ENCODE measurements at places on chromosomes 1 and 21.

DNA sequence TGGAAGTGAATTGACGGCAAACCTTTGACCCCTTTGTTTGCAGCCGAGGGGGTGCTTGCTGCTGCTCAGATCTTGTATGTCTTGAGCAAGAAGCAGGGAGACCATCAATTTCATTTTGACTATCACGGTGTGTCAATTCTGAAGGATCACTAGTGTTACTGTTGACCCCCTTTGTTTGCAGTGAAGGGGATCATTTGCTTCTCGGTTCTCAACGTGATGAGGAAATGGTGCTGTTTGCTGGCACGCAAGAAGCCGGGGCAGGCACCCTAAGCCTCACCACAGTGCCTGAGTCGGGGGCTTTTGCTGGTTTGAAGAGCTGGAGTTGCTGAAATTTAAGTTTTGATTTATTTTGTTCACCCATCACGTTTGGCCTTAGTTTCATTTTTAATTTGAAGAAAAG lies 7.5 kb downstream of the RBM15 start:
- no peak for DNase-seq

GRCh38 chr1:229905031-229905545 lies 161.9 kb upstream of the GALNT2 start:
- DNase-seq: no peak

DNA sequence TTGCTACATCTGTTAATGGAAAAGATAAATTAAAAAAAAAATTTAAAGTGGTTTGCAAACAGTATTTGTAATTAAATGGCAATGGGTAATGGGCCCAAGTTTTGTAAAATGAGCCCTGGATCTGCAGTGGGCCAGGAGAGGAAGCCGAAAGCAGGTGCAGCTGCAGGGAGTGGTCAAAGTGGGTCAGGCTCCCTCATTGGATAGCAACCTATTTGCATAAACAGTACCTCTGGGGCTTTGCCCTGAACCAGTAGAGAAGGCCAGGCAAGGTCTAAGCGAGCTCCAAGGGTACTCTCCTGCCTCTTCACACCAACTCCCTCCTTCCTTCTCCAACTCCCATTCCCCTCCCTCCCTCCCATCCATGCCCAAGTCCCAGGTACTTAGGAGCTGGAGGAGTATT lies 138.9 kb downstream of the HMGB4 start:
- DNase-seq: no peak

GRCh38 chr1:10252508-10252907 lies 42.1 kb downstream of the KIF1B start:
- DNase-seq: no peak

DNA sequence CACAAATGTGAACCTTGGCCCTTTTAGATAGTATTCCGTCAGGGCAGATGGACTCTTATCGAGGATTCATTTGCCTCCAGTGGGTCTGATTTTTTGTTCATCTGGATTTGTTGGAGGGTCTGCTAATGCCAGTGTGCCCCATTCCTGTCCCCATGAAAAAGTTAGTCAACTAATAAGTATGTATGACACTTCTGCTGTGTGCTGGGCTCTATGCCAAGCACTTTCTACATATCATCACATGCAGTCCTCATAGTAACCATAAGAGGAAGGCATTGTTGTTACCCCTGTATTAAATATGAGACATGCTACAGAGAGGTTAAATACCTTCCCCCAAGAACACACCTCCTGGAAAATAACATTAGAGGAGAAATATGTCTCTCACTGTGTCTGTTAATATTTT lies 46.6 kb upstream of the MAB21L3 start:
- no peak for DNase-seq

GRCh38 chr1:46682064-46682463 lies 10.4 kb downstream of the TEX38 start:
- DNase-seq: no peak

- DNase-seq: no peak
These were observed 8.7 kb downstream of the ZC3H12A start for GRCh38 chr1:37482796-37483744.

DNA sequence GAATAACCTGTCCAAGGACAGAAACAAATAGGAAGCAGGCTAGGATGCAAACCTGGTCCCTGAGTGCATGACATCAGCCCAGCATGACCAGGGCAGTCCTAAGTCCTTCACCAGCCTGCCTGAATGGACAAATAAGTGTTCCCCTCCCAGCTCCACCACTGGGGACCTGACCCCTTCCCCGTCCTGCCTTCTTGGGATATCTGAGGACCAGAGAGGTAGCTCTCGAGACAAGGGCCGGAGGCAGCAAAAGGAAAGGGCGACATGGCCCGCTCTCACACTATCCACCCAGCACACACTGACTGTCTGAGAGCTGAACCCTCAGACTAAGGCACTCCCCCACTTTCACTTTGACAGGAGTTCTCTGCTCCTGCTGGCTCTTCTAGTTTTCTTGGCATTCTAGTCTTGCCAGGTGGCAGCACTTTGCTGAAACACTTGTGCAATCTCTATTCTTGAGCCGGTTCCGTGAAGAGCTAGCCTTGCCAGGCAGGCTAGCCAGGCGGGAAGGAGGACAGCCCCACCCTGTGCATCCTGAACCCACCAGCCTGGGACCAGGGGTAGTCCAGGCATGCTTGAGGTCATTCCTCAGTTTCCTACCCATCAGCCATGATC lies 251.1 kb upstream of the RAB4A start:
- DNase-seq: no peak

- DNase-seq: no peak
These were observed 76.0 kb downstream of the TIAM1 start for GRCh38 chr21:31268090-31268489.

DNA sequence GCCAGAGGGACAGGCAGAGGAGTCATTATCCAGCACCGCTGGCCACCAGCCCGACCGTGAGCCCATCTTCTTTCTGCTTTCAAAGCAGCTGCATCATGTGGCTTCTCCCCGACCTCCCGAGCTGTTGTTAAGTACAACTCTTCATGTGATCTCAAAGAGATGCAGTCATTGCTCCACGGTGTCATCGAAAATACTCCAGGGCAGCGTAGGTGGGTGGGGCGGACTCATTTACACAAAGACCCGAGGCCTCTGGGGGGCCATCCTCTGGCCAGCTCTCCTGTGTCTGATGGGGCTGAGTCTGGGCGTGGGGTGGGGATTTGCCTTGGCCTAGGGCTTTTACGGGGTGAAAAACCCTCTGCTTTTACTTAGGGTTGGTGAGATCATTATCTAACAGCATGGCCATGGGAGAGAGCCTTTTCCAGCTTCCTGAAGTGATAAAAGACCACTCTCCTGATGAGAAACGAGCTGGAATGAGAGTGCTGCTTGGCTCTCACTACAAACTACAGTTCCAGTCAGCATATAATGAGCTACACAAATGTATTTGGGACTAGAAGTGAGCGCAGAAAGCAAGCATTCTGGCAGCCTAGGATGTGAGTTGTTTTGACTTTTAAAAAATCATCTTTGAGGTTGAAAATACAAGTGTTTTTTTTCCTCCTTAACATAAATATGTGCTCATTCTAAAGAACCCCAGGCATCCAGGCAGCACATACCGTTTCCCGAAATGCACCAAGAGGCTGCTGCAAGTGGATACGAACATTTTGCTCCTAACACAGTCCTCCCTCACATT lies 165.0 kb downstream of the RHOU start:
- no peak for DNase-seq

- no peak for DNase-seq
These were observed 87.4 kb upstream of the NGF start for GRCh38 chr1:115425442-115425841.

- DNase-seq: no peak
These were observed 125.1 kb downstream of the ZBTB18 start for GRCh38 chr1:244176201-244176600.

DNA sequence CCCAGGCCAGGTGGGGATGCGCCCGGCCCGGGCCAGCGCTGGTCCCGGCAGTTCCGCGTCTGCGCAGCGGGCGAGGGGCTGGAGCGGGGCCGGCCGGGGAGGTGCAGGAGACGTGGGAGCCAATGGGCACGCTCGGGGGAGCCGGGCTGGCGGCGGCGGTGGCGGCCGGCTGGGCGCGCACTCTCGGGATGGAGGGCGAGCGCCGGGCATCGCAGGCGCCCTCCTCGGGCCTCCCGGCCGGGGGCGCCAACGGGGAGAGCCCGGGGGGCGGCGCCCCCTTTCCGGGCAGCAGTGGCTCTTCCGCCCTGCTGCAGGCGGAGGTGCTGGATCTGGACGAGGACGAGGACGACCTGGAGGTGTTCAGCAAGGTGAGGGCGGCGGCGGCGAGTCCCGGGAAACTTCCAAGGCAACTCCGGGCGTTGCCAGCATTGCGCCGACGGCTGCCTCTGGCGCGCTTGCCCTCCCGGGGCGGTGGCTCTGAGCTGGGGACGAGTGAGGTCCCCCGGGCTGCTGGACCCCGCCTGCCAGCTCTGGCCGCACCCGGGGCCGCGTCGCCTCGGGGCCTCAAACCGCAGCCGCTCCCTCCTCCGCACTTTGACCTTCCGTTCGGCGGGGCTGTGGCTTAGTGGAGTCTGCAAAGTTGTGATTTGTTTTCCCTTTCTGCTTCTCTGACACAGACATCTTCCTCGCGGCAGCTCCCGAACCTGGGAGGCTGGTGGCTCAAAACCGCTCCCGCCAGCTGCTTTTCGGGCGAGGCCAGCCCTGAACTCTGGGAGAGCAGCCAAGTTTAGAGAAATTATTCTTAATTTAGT lies at the start of gene SNX7:
Gene SNX7 (plus strand): TSS at position 178 of the 812 bp plus-strand sequence. CDS start 11 bp downstream, at position 189.
- DNase-seq: no peak

GRCh38 chr1:182601416-182601786 lies 2.8 kb downstream of the RGS16 start:
- no peak for DNase-seq

DNA sequence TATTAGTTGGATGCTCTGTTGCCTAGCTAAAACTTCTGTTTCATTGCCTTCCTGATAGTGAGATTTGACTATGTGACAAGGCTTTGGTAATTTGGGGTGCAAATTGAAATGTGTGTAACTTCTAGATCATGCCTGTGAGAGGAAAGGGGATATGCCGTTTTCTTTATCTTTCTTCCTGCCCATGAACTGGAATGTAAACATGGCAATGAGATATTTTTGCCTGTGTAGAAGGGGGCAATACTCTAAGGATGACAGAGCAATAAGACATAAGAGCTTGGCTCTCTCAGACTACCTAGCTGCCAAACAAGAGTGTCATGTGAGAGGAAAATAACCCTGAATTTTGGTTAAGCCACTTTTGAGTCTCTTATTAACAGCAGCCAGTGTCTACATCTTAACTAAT lies 49.7 kb downstream of the RAP1A start:
- DNase-seq: no peak

DNA sequence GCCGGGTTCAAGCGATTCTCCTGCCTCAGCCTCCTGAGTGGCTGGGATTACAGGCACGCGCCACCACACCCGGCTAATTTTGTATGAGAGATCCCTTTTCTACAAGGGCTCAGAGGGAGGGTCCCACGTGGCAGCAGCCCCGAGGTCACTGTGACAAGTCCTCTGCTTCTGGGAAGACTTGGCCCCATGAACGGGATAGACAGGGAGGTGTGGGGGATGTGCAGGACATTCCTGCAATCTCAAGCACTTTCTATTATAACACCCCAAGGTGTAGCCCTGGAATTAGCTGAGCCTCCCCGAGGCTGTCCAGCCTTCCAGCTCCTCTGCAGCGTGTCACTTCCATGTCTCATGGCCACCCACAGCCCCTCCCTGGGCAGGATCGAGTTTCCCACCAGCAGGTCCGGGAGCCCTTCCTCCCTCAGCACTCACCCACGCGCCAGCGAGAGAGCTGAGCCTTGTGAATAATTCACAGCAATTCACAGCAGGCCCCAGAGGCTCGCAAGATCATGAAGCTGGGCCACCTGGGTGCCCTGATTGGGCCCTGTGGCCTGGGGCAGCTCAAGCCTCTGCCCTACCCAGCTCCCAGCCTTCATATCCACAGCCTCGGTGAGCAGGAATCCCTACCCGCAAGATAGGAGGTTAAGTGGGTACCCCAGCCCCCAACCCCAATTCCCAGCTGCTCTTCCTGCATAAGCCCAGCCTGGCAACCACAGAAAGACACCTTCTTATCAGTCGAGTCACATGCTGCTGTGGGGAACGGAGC lies 22.8 kb upstream of the RNU1-4 start:
- DNase-seq: no peak

DNA sequence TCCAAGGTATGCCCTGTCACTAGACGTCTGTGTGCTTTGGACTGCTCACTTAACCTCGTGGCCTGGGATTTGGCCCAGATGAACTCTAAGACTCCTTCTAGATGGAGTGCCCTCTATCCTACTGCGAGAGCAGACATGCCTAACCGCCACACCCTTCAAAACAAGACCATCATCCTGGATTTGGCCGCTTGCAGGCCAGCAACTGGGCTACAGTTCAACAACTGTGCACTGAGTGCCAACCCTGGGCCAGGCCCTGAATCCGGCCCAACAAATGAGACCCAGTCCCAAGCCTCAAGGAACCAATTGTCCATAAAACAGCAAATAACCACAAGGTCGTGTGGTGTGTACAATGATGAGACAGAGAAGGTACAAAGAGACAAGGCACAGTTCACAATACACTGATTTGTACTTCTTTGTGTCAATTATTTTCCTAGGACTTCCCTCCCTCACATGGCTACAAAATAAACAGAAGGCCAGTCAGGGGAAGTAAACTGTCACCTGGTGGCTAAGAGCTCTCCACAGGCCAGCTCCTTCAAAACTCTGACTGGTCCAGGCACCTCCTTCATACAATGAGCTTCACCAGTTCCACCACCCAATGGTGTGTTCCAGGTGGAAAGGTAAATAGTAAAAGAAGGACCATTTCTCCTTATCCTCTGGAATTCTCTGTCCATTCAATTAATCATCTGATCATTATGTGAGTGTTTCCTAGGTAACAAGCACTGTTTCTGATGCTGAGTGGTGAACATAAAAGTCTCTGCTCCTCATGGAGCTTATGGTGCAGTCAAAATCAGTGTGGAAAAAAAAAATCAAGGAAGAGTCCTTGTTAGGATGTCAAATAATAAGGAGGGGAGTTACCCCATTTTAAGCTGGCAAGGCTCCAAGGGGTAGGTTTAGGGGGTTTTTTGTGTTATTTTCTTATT lies 60.4 kb downstream of the CAPZB start:
- DNase-seq: no peak

- DNase-seq: no peak
These were observed 210.8 kb downstream of the NFIA start for GRCh38 chr1:61293197-61293596.

DNA sequence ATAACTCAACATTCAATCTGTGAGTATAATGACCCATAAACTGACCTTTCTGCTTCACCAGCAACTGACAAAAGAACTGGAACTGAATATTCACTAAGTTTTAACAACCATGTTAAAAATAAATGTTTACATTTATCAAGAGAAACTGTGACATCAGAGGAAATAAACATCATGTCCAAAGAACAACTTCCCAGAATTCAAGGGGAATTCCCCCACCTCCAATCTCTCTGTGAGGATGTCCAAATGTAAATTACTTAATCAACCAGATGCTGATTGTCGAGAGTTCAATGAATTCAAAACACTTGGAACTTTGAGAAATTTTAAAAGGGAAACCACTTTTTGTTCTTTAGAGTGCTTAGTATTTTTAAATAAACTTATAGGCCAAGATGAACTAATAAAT lies 365.6 kb upstream of the ADGRL2 start:
- DNase-seq: no peak
